ENCODE measurements at places on chromosomes 16 and 17.
A peak's percentile ranks its signal among the peaks of the same experiment; 100 is the strongest.

GRCh38 chr17:6327007-6327406 is 107.9 kb downstream of the AIPL1 start:
- no peak for DNase-seq

GRCh38 chr17:50210240-50211225 is 9.1 kb upstream of the COL1A1 start:
- DNase-seq = peak; percentile 98

DNA sequence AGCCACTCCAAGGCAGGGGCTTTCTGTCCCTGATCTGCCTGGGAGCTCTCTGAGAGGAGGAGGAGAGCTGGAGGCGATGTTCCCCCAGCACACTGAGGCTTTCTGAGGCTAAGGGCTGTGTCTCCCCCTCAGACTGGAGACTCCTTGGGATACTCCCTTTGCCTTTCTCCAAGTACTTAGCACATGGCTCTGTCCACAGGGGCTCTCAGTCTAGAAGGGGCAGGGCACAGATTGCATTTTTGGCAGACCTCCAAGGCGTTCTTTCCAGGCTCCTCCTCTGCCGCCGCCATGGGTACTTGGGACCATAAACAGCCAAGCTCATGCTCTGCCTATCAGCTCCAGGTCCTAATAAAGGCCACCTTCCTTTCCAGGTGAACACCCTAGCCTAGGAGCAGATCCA is 1.8 kb upstream of the GIP start:
- no peak for DNase-seq

DNA sequence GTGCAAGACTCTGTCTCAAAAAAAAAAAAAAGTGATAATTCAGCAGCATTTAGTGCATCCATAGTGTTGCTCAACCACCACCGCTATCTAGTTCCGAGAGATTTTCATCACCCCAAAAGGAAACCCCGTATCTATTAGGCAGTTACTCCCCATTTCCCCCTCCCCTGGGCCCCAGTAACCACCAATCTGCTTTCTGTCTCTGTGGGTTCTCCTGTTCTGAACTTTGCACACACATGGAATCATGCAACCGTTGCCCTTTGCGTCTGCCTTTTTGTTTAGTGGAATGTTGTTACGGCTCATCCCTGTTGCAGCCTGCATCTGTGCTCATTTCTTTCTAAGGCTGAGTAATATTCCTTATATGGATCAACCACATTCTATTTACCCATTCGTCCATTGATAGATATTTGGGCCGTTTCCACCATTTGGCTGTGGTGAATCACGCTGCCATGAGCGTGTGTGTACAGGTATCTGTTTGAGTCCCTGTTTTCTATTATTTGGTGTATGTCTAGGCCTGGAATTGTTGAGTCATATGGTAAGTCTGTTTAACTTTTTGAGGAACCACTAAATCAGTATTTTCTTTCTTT is 8.7 kb upstream of the SYNGR2 start:
- peak; percentile 80 for DNase-seq

GRCh38 chr16:66335704-66336329 is 30.7 kb upstream of the CDH5 start:
- DNase-seq = peak; percentile 60

- DNase-seq = no peak
Measured at GRCh38 chr17:45974916-45975630, 24.0 kb upstream of the STH start.

DNA sequence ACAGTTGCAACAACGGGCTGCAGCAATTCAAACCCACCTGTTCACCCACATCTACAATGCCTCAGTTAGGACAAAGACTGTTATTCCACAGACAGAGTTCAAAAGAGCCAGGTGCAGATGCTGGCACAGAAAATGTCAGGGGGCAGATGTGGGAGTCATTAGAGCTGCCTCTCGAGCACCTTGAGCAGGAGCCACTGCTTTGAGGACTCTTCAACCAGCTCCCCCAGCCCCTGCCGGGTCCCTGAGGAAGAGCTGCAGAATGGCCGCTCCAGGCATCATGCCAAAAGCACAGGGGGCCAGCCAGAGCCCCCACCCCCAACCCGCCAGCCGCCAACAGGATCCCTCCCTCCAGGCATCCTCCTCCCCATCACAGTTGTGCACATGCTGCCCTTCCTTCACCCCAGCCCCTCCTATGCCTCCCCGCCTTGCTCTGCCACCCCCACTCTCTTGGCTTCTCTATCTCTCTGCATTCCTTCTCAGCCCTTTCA is 20.8 kb downstream of the C17orf67 start:
- no peak for DNase-seq

GRCh38 chr17:42409523-42410318 is 13.3 kb downstream of the CAVIN1 start:
- DNase-seq = peak; percentile 75

Measured in AG04450 (cell line).